ENCODE measurements at places on chromosomes 16 and 17.

DNA sequence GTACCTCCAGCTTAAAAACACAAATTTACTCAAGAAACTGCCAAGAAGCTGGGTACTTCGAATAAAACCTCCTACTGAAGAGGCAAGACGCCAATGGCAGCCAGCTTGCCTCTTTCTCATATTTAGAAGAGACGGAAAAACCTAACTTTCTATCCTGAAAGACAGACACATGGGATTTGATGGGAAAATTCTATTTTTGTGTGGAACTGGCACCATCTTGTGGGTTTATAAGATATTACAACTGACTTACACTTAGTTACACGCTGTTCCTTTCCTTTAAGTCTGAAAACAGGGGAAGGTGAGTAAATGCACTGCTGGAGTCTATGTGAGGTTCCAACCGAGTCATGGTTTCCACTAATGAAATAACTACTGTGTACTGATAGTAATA is 10.3 kb downstream of the ZNF18 start:
- no peak for DNase-seq

DNA sequence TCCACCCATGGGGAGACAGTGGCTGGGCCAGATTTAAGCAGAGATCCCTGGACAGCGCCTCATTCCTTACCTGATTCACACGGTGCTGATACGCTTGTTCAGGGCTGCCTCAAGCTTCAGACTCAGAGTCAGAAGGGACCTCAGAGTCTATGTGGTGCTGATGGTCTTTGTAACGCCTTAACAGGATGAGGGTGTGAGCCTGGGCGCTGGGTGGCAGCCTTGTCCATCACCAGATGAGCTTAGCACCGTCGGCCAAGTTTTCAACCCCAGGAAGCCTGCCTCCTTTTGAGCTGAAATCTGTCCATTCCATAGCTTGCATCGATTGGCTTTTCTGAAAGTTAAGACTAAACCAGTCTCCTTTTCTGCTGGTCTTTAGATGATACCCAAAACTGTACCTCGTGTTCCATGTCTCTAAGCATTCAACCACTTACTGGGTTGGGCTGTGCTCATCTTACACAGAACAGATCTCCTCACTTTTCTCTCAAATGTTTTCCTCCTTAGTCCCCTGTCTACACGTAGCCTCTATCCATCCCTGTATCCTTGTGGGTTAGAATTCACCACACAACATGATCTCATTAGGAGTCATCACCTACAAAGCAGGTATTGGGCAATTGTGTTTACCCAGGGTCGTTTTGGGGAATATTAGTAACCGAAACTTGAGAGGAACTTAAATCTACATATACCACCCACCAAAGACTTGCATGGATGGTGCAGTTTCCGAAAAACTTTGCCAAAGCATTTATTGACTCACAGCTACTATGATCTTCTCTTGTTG is 573.4 kb downstream of the CDH13 start:
- DNase-seq = no peak

DNA sequence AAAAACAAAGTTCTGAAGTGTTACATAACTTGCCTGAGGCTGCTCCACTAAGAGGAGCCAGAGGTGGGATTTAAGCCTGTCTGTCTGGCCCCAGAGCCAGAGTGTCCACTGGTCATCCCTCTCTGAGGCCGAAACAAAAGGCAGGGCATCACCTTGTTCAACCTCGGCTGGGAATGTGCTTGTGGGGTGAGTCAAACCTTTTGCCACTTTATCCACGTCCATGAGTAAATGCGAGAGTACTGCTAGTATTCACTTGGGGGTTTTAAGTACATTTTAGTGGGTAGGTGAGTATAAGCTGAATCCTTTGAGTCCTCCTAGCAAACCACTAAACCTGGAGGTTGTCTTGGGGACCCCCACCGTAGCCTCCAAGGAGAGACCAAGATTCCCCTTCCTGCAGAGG is 103.5 kb downstream of the STX8 start:
- DNase-seq = no peak

- no peak for DNase-seq
Observed at GRCh38 chr17:65496801-65497200, 64.6 kb downstream of the AXIN2 start.

DNA sequence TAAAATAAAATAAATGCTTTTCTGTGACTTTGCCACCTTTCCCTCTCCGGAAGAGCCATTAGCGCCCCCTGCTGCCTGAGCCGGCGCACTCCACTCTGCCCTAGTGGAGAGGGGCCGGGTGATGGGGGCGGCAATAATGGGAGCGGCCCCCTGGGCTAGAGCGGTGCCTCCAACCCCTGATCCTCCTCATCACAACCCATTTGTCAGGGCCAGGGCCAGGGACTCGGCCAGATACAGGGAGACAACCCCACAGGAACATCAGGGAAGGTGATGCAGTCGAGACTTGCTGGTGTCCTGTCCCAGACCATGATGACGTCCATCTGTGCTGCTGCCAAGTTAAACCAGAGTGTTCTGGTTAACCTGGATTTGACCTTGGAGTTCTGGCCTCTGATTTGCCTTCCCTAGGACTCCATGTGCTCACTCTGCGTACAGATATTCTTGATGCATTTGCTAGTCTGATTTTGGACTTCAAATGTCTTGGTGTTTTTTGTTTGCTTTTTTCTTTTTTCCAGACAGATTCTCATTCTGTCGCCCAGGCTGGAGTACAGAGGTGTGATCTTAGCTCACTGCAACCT is 46.1 kb upstream of the BPTF start:
- DNase-seq = peak; percentile 20

DNA sequence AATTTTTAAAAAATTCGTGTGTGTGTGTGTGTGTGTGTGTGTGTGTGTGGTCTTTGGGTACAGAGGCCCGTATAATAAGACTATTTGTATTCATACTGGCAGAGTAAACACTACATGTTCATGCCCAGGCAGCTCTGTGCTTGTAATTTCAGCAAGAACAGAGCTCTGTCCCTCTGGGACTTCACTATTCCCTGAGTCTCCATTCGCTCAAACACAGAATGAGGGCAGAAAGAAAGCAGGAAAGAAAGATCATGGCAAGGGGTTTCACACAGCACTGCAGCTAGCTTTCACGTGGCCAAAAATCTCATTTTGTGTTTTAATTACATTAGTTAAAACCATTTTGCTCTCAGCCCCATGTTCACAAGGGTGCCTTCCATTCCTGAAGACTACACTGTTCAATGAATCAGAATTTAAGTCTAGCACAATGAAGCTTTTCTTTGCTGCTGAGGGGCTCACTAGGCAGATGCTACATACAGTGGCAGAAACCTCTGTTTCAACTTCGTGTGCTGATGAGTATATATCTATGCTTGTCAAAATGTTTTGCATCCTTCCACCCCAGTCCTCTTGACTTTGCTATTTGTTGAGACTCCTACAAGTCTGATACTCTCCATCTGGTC is 198.4 kb upstream of the C17orf78 start:
- no peak for DNase-seq

DNA sequence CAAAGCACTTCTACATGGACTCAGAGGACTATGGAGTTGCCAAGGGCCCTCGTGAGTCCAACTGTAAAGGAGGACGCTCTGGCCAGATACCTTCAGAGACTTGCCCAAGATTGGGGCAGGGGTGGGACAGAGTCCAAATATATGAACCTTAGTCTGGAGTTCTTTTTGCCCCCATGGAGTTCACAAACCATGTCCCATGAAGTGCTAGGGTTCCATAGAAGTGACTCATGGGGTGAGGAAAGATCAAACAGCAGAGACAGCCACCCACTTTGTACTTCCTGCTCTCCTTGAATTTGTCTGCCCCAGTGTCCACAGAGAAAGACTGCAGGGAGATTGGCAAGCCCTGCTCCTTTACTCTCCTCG is 29.0 kb downstream of the SRL start:
- DNase-seq = no peak

DNA sequence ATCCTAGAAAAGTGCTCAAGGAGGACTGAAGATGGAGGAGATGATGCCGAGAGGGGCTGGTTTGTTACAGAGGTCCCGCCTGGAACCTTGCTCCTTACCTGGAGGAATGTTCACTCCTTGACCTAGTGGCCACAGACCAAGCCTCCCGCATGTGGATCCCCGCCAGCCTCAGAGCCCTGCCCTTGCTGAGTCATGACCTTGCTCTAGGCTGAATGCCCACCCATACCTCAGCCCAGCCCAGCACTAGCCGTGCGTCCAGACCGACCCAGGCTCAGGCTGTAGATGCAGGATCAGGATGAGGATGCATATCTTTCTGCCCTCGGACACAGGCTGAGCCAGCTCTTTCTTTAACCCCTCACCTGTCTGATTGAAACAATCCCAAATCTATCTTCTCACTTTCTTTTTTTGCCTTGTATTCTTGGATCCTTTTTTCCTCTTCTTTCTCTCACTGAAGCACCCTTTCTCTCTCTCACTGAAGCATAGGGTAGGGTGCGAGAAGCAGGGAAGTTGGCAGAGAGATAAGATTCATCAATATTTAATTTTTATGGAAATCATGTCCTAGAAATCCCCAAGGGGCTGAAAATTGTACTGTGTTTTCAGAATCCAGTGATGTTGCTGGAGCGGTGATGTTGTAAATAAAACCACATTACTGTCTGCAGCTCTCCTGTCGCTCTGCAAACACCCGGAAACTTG is 34.9 kb downstream of the WSCD1 start:
- DNase-seq = no peak

DNA sequence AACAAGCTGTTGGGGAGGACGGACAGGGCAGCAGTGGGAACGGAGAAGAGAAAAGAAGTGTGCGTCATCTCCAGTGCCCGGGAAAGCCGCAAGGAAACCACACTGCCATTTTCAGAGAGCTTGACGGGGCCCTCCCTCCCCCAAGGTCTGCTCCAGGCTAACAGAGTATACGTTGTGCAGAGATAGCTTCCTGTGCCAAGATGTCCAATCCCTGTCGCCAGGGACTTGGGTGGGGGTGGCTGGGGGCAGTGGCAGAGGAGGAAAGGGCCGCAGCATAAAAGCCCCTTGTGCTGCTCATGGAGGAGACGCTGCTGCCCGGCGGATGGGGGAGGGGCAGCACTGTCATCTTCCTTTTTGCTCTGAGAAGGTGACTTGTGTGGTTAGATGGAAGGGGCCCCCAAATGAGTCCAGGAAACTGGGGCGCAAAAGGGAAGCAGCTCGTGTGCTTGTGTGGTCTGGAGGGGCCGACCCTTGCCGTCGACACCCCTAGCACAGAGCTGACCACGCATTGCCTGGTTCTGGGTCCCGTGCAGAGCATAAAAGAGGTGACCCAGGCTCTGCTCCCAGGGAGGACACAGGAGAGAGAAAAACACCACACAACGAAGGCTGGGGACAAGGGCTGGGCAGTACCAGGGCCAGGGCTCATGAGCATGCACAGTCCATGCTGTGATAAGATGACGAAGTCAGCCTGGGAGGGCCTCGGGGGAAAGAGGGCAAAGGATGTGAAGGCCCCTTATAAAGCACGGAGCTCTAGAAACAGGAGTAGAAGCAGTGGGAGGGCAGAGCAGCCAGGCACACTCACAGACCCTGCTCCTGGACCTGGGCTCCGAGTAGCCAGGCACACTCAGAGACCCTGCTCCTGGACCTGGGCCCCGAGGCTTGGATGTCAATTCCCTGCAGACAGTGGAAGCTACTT is 372.7 kb downstream of the SLC39A11 start:
- peak; percentile 21 for DNase-seq

DNA sequence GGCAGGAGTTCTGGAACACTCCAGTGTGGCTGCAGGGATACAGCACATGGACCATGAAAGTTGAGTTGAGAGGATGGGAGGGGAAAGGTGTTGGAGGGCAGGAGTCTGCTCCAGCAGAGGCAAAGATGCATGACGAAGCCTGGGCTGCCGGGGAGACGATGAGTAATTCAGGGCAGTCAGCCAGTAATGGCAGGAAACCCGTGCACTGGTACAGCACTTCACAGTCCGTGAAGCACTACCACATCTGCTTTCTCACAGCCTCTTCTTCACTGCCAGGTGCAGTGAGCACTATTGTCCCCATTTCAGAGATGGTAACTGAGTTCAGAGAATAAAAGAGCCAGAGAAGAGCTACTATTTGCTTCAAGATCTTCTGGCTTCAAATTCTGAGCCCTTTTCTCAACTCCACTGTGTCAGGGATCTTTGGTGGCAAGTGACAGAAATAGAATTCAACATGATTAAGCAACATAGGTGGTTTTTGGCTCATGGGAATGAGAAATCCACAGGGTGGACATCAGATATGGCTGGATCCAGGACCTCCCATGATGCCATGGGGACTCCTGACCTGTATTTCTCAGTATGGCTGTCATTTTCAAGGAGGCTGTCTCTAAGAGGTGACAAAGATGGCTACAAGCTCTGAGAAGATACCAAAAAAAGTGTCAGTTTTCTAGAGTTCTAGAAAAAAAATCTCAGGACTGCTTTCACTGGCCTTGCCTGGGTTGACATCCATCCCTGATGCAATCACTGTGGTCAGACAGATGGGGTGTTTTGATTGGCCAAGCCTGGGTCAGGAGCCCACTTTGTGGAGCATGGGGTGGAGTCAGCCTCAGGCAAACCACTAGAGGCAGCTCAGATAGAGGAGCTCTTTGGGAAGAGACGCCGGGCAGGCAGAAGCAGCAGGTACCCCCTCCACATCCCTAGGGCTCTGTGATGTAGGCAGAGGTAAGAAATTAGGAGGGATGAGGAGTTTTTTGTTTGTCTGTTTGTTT is 24.7 kb downstream of the IL21R start:
- DNase-seq = peak; percentile 55

DNA sequence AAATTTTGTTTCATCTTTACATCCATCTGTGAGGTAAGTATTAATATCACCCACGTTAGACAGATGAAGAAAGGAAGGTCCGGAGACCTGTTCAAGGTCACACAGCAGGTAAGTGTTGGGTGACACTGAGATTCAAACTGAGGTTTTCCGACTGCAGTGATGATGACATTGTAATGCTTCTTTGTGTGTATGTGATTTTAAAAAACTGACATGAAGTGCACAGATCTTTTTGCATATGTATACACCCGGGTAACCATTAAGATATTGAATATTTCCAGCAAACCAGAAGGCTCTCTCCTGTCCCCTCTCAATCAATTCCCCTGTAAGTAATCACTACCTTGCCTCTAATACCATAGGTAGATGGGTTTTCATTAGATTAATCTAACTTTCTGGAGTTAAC is 1.5 kb upstream of the TANC2 start:
- no peak for DNase-seq

DNA sequence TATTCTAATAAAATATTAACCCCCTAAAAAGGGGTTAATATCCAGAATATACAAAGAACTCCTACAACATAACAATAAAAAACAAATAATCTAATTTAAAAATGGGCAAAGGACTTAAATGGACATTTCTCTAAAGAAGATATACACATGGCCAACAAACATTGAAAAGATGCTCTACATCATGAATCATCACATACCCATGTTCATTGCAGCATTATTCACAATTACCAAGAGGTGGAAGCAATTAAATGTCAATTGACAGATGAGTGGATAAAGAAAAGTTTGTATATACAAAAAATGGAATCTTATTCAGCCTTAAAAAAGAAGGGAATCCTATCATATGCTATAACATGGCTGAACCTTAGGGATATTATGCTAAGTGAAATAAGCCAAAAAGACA is 36.8 kb downstream of the CPD start:
- no peak for DNase-seq

All from T-helper 9 cell (primary cell).